Amniotic stem cell (primary cell): ENCODE measurements at places on chromosomes 6 and 20.
A peak's percentile ranks its signal among the peaks of the same experiment; 100 is the strongest.

GRCh38 chr20:61929971-61930666, 135.6 kb downstream of the TAF4 start:
- DNase-seq = no peak

- no peak for DNase-seq
Observed at GRCh38 chr6:132812756-132813172, 1.6 kb upstream of the RPS12 start.

DNA sequence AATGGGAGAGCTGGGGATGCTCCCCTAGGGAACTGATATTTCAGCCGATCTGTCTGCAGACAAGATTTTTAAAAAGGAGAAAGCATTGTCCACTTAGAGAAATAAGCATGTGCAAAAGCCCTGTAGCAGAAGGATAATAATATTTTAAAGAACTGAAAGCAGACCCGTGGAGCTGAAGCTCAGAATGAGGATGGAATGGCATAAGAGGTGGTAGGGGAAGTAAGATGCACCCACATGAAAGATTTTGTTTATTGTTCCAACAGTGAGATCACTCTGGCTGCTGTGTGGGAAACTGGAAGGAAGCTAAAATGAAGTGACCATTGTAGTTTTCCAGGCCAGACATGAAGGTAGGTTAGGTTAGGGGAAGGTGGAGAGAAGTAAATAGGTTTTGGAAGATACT, 266.4 kb upstream of the PRDM1 start:
- DNase-seq = no peak

DNA sequence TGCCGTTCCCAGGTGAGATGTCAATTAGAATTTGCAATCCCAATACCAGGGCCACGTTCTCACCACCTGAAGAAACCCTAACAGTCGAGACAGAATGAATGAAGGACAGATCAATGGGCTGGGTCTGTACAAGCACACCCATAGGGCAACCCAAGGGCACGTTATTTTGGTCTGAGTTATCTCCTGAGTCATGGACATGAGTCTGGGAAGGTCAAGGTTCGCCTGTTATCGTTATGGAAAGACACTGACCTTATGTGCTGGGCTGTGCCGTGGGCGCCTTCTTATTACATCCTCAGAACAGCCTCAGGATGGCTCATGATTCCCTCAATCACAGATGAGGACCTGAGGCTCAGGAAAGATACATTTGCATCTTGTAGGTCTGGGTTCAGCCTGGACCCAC, 175.0 kb upstream of the SULF2 start:
- no peak for DNase-seq

DNA sequence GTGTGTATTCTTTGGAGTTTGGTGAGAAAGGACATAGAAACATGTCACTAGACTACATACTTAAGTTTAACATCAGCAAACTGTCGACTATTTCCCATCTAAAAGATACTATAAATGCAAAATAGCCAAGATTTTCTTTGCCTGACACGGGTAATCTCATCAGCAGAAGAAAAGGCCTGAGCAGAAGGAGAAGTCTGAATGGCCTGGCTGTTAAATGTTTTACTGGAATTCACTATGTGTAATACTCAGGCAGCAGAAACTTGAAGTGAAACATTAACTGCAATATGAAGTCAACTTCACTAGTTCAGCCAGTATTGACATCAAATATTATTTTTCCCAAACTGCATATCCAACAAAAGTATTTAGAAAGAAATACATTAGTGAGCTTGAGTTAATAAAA, 6.4 kb upstream of the DSE start:
- DNase-seq = no peak

DNA sequence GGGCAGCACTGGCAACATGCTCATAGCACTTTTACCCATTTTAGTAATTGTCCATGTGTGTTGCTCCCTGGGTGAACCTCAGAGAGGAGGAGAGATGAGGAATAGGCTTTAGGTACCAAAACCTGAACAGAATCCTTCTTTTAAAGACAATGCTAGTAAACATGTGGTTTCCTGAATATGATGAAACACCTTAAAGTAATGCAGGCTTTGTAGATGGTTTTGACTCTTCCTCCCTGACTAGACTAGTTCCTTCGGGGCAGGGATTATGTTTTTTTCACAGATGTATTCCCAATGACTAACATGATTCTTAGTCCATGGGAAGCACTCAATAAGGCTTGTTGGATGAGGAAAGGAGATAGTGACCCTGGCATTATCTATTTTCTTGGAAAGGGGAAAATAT, 367.6 kb upstream of the JAG1 start:
- no peak for DNase-seq

DNA sequence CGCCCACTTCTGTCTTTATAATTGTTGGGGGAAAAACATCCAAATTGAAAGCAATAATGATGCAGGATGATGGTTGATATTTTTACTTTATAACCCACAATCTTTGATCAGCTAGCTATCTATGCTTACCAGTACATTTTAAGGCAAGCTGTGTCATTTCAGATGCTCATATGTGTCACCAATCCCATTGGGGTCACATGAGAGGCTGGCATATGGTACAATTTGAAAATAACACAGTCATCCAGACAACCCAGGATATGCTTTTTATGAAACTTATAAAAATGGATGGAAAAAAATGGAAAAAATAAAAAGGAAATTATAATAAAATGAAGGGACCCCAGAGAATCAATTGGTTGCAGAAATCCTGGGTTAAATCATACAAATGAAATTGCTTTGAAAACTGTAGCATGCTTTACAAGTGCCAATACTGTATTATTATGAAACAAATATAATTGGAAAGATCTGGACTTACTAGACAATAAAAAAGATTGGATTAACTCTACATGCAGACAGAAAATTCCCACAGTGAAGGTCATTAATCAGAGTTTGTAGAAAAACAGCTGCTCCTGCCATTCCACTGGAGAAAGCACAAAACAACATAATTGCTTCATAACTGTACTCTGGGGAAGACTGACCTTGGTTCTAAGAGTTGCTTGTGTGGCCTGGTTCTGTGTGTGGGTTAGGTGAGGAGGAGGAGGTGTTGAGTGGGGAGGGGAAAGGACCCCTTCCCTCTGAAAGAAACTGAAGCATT, 13.3 kb upstream of the PRIM2 start:
- DNase-seq = no peak

GRCh38 chr20:32191873-32192272, 15.7 kb downstream of the PLAGL2 start:
- DNase-seq = no peak

- DNase-seq = no peak
Observed at GRCh38 chr6:21596145-21596948, 2.8 kb downstream of the SOX4 start.

DNA sequence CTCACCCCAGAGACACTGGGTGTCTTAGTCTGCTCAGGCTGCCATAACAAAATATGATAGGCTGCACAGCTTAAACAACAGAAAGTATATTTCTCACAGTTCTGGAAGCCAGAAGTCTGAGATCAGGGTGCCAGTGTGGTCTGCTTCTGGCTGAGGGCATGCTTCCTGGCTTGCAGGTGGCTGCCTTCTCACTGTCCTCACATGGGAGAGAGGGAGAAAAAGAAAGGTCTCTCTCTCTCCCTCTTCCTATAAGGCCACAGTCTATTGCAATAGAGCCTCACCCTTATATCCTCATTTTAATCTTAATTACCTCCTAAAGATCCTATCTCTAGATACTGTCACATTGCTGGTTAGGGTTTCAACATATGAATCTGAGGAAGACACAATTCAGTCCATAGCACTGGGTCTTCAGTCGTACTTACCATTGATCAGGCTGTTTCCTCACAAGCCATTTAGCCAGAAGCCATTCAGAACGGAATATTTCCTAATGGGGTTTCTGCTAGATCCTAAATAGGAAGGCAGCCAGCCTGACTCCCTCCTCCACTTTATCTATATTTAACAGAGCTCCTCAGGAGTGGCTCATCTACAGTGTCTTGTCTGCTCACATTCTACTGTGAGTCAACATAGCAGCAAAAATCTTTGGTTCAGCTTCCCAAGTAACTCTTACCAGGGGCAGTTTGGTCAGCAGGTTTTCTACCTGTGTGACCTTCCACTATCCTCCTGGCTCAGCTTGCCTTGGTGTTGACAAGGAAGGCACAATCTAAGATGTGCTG, 42.2 kb downstream of the CD164 start:
- no peak for DNase-seq

- no peak for DNase-seq
Observed at GRCh38 chr20:19543101-19543500, 215.0 kb upstream of the RIN2 start.

DNA sequence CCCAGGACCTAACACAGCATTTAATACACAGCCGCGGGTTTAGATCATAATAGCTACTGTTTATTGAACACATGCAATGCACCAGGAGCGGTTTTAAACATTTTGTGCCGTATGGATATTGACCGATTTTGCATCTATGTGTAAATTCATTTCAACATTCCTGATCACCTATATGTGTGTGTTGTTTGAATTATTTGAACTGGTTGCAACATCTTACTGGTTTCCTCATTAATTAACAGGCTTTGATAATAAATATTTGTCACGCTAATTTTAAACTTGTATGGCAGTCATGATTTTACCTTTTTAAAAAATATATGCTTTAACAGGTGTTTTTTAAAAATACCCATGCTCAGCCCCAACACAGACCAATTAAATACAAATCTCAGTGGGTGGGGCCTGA, 35.8 kb downstream of the CPNE5 start:
- no peak for DNase-seq

GRCh38 chr6:135322427-135323201, 141.5 kb downstream of the MYB start:
- DNase-seq = no peak

- peak; percentile 36 for DNase-seq
Observed at GRCh38 chr6:26575494-26575939, 21.2 kb upstream of the ABT1 start.

DNA sequence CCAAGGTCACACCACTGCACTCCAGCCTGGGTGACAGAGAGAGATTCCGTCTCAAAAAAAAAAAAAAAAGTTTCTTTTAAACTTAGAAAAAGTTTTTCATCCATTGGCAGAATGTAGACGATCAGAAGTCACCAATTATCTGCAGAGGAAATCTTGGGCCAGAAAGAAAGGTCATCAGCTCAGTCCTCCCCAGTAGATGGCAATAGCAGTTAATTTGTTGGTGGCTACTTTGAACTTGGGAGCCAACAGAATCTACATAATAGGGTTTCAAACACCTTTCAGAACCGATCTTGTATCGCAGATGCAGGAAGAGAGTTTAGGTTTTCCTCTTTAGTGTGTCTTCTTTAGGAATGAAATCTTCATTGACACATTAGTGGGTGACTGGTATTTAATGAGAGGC, 41.7 kb downstream of the LBP start:
- DNase-seq = no peak

DNA sequence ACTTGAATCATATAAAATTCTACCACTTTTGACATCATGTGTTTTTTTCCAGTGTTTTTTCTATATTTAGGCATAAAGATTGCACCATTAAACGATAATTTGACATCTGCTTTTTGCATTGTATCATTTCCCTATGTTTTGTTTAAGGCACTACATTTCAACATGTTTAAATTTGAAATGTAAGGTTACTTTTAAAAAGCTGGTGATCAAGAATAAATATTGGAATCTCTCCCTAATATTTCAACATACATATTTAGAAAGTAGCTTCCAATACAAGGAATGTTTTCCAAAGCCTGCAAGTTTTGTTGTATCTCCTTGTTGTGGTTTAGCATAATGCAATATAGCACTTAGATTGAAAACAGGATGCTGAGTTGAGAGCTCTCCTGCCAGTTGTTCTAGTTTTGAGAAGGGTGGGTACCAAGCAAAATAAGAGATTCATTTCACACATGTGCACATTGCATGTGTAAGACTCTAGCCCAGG, 76.5 kb downstream of the SYNJ2 start:
- DNase-seq = no peak

GRCh38 chr6:130873746-130874145, 46.5 kb downstream of the SMLR1 start:
- DNase-seq = no peak

- DNase-seq = peak; percentile 21
Observed at GRCh38 chr6:54897462-54898189, 51.1 kb downstream of the FAM83B start.

DNA sequence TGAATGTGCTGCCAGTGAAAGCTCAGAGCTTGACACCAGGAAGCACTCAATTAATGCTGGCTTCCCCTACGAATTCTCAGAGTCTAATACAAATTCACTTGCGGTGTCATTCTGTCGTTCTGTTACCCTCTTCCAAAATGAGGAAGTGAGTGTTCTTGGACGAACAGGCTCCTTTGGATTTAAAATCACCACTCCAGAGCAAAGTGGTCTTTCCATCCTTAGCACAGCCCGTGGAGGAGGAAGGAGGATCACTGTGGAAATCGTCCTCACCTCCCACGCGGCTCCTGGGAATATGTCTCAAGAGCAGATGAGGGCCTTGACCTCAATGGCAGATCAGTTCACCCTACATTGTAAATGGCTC, 41.7 kb downstream of the RIOK1 start:
- DNase-seq = no peak

DNA sequence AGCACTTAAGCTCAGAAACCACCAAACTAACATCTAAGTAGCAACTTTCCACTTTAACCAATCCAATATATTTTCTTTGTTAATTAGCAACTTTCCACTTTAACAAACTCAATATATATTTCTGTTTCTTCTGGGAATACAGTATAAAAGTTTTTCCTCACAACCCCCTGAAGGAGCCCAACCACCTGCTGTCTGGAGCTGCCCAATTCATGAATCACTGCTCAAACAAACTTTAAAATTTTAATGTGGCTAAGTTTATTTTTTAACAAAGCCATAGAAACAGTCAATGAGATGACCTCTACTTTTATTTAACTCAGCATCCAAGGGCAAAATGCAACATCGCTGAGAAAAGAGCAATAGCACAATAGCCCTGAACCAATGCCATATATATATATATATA, 500.1 kb downstream of the EPM2A start:
- no peak for DNase-seq

- DNase-seq = no peak
Observed at GRCh38 chr6:157187182-157188083, 135.9 kb downstream of the TMEM242 start.

GRCh38 chr20:63873477-63873971, 8.5 kb downstream of the TPD52L2 start:
- DNase-seq = no peak

- no peak for DNase-seq
Observed at GRCh38 chr6:35498422-35499067, 1.7 kb upstream of the TEAD3 start.

- no peak for DNase-seq
Observed at GRCh38 chr6:44969446-44970185, 358.5 kb upstream of the RUNX2 start.

- DNase-seq = no peak
Observed at GRCh38 chr6:89736893-89737292, 82.7 kb downstream of the MDN1 start.
